Activated T-helper 1 cell treated with anti-CD3 and anti-CD28 coated beads, Interleukin-12 subunit alpha, Interleukin-12 subunit beta, Interleukin-2, Interleukin-4 antibody, amounts not matched to agents 30 ng/mL and 10 ng/mL and 1 ng/mL, durations not matched to agents 14 hours and 24 hours and 36 hours (primary cell): ENCODE measurements at places on chromosomes 7 and 10.
A peak's percentile ranks its signal among the peaks of the same experiment; 100 is the strongest.

DNA sequence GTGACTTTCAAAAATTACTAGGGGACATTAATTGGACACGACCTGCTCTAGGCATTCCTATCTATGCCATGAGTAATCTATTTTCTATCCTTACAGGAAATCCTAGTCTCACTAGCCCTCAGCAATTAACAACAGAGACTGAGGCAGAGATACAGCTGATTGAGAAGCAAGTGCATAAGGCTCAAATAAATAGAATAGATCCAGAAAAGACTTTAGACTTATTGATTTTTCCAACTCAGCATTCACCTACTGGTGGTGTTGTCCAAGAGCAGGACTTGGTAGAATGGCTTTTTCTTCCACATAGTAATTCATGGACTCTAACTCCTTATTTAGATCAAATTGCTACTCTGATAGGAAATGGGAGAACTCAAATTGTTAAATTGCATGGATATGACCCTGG lies 148.0 kb downstream of the ZNF33B start:
- no peak for DNase-seq
- no peak overlapping the region for H3K4me3 ChIP-seq
- H3K36me3 ChIP-seq = no peaks in the 10 kb centered on the region
- H3K4me1 ChIP-seq = no peaks in the 10 kb centered on the region
- H3K27me3 ChIP-seq = no peaks in the 10 kb centered on the region

GRCh38 chr10:53130337-53130736 lies 357.8 kb upstream of the MBL2 start:
- H3K4me1 ChIP-seq = no peaks in the 10 kb centered on the region
- no peak overlapping the region for H3K4me3 ChIP-seq
- DNase-seq = no peak
- H3K27me3 ChIP-seq = no peaks in the 10 kb centered on the region

GRCh38 chr7:81725812-81726127 lies 44.1 kb downstream of the HGF start:
- no peak overlapping the region for H3K4me3 ChIP-seq
- DNase-seq = no peak
- no peaks in the 10 kb centered on the region for H3K36me3 ChIP-seq
- no peak overlapping the region for H3K27ac ChIP-seq
- no peaks in the 10 kb centered on the region for H3K27me3 ChIP-seq

DNA sequence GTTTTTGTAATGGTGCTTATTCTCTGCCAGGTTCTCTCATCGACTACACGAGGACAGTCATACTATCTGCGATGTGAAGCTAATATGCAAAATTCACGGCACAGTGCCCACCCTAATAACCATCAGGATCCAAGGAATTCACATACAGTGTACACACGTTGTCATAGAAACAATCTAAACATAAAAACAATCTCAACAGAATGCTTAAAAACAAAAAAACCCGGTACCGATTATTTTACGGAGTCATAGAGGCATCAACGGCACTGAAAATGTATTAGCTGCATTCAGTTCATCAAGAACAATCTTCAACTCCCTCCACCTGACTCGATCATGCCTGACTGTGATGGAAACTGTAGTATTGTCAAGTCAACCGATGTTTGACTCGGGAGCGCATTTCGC lies 628 bp downstream of the MRPS33 start:
- H3K27me3 ChIP-seq = peaks cover 11% of the 10 kb centered on the region
- H3K27ac ChIP-seq = peak overlapping the region; percentile 98
- DNase-seq = no peak
- H3K4me1 ChIP-seq = peaks cover 40% of the 10 kb centered on the region
- peaks cover 16% of the 10 kb centered on the region for H3K36me3 ChIP-seq

- peaks cover 10% of the 10 kb centered on the region for H3K4me1 ChIP-seq
- no peak overlapping the region for H3K4me3 ChIP-seq
- H3K36me3 ChIP-seq = peaks cover 3% of the 10 kb centered on the region
- no peak for DNase-seq
- H3K27me3 ChIP-seq = peaks cover 2% of the 10 kb centered on the region
Observed at GRCh38 chr7:25494896-25495295, 266.6 kb upstream of the NPVF start.

DNA sequence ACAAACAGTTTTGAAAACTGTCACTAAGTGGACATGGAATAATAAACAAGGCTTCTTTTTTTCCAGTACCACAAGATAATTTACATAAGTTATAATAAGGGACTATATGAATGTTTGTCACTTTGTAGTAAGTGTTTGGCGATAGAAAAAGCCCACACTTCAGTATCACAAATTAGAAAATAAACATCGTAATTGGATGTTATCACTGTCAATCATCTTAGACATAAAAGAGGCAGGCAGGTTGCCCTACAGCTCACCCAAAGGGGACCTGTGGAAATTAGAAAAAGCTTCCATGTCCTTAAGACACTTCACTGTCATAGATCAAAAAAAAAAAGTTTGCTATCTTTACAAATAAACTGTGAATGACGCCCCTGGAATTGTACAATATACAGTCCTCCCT lies 3.6 kb upstream of the NOC3L start:
- H3K27ac ChIP-seq = no peak overlapping the region
- no peak for DNase-seq
- H3K4me1 ChIP-seq = peaks cover 14% of the 10 kb centered on the region
- H3K36me3 ChIP-seq = peaks cover under 1% of the 10 kb centered on the region

GRCh38 chr7:84291756-84292155 lies 97.2 kb upstream of the SEMA3A start:
- H3K4me3 ChIP-seq = no peak overlapping the region
- no peak overlapping the region for H3K27ac ChIP-seq
- no peak for DNase-seq
- H3K4me1 ChIP-seq = no peaks in the 10 kb centered on the region
- H3K36me3 ChIP-seq = no peaks in the 10 kb centered on the region
- no peaks in the 10 kb centered on the region for H3K27me3 ChIP-seq

GRCh38 chr7:123533553-123533917 lies 860 bp downstream of the IQUB start:
- peaks cover 26% of the 10 kb centered on the region for H3K4me1 ChIP-seq
- H3K27me3 ChIP-seq = peaks cover 30% of the 10 kb centered on the region
- no peaks in the 10 kb centered on the region for H3K36me3 ChIP-seq

DNA sequence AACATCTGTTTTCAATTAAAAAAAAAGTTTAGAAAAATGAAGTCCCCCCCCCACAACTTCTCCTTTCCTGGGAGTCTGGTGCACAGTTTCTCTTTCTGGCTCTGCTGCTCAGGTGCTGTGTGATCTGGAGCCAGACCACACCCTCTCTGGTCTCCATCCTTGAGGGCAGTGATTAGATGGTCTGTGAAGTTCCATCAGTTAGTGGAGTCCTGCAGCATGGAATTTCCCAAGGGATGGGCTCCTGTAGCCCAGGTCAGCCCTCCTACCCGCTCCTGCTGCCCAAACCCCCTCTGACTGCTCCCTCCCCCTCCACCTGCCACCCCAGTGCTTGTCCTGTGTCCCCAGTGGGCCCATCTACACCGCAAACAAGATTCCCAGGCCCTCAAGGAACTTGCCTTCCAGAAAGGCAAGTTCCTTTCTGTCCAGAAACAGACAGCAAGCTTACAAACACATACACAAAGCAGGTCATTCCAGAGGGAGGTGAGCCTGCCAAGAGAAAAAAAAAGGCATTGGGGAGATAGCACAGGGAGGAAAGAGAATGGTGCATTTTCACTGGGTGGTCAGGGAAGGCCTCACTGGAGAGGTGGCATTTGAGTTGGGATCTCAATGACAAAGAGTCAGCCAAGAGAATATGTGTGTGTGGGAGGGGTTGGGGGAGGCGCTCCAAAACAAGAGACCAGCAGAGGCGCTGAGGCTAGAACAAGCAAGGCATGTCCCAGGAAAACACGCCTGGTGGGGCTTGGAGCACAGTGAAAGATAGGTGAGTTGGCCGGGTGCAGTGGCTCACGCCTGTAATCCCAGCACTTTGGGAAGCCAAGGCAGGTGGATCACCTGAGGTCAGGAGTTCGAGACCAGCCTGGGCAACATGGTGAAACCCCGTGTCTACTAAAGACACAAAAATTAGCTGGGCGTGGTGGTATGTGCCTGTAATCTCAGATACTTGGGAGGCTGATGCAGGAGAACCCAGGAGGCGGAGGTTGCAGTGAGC lies 49.5 kb upstream of the SLC29A3 start:
- H3K27me3 ChIP-seq = peaks cover 5% of the 10 kb centered on the region

DNA sequence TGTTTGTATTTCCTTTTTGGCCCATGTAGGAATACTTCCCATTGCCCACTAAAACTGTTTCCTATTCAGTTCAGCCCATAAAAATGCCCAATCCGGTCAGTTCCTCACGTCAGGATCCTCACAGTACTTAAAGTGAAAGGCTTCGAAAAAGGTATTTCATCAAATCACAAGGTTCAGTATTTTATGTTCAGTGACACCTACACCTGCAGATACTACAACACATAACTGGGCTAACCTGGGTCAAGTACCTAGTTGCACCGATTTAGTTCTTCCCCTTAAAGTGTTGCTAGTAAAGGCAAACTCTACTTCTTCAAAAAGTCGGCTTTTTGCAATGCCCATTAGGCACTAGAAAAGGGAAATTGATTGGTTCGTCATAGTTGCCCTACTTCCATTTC lies 1.1 kb downstream of the SNX13 start:
- peaks cover 47% of the 10 kb centered on the region for H3K4me1 ChIP-seq
- H3K27ac ChIP-seq = peak overlapping the region; percentile 93
- peak overlapping the region; percentile 92 for H3K4me3 ChIP-seq
- peaks cover 7% of the 10 kb centered on the region for H3K27me3 ChIP-seq
- DNase-seq = no peak

- H3K4me3 ChIP-seq = no peak overlapping the region
- H3K27ac ChIP-seq = no peak overlapping the region
- no peaks in the 10 kb centered on the region for H3K27me3 ChIP-seq
- H3K4me1 ChIP-seq = no peaks in the 10 kb centered on the region
- DNase-seq = no peak
Observed at GRCh38 chr10:16458166-16458955, 21.6 kb downstream of the PTER start.

DNA sequence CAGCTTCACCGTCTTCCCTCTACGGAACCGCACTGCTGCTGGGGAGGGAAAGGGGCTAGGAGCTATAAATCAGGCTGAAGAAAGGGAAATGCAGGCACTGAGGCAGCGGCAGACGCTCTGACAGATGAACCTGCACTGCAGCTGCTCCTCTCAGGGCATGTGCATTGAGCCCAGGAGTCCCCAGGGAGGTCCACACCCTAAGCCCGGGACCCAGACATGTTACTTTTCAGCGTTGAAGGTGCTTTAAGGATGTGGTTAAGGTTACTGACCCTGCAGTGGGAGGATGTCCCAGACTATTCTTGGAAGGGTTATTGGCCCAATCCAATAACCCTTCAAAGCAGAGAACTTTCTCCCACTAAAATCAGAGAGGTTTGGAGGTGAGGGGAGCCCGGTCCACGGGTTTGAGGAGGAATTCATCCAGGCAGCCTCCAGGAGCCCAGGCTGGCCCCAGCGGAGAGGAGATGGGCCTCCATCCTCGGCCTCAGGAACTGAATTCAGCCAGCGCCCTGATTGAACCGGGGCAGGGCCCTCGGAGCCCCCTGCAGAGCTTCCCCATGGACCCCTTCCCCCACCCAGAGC lies 75.4 kb downstream of the ADARB2 start:
- H3K27ac ChIP-seq = no peak overlapping the region
- no peak for DNase-seq
- no peaks in the 10 kb centered on the region for H3K4me1 ChIP-seq

GRCh38 chr10:6056411-6057135 lies 5.6 kb downstream of the IL2RA start:
- no peaks in the 10 kb centered on the region for H3K27me3 ChIP-seq
- peak overlapping the region; percentile 100 for H3K4me3 ChIP-seq
- H3K36me3 ChIP-seq = peaks cover 85% of the 10 kb centered on the region

GRCh38 chr7:6532516-6532915 lies 18.7 kb downstream of the GRID2IP start:
- no peak overlapping the region for H3K27ac ChIP-seq
- H3K27me3 ChIP-seq = peaks cover 47% of the 10 kb centered on the region
- no peak for DNase-seq

- H3K27ac ChIP-seq = no peak overlapping the region
- no peaks in the 10 kb centered on the region for H3K36me3 ChIP-seq
- H3K27me3 ChIP-seq = peaks cover 34% of the 10 kb centered on the region
- H3K4me3 ChIP-seq = no peak overlapping the region
- DNase-seq = peak; percentile 59
Observed at GRCh38 chr10:132023092-132023811, 41.5 kb upstream of the BNIP3 start.

- H3K27me3 ChIP-seq = peaks cover 17% of the 10 kb centered on the region
- no peak overlapping the region for H3K4me3 ChIP-seq
- H3K4me1 ChIP-seq = no peaks in the 10 kb centered on the region
- no peak for DNase-seq
- no peak overlapping the region for H3K27ac ChIP-seq
- no peaks in the 10 kb centered on the region for H3K36me3 ChIP-seq
Observed at GRCh38 chr10:80288849-80289248, 609 bp downstream of the MAT1A start.

DNA sequence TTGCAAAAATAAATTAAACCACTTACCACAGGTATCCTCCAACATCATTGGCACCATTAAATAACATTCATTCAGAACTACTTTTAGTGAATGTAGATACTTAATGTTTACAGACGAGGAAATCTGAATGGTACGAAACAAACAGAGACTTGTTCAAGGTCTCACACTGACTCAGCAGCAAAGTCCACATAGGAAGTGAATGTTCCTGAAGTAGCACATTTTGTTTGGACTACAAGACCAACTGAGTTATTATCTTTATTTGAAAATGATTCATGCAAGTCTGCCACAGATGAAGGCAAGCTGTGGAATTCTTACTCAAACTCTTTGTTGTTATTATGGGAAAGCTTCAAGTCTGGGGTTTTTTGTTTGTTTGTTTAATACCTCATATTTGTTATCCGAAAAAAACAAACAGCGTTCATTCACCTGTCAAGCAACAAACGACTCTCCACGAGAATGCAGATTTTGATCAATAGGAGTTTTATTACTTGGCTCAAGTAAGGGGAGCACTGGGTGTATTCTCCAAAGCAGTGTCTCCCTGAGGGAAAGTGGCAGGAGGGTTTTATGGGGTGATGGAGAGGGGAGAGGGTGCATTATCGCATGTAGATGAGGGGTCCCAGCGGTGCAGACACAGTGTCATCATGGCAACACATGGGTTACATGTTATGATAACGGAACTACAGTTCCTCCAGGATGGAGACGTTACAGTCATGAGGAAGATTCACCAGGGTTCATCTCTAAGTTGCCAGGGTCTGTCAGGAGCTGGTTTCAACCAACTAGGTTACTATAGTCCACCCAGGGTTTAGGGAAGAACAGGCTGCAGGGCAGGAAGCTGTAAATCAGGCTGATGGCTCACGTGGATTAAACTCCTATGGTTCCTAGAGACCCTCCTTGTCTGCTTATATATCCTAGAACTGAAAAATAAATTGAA lies 147.7 kb upstream of the AKR1E2 start:
- no peak overlapping the region for H3K27ac ChIP-seq
- DNase-seq = no peak
- H3K4me1 ChIP-seq = no peaks in the 10 kb centered on the region
- peaks cover 26% of the 10 kb centered on the region for H3K27me3 ChIP-seq
- no peak overlapping the region for H3K4me3 ChIP-seq

DNA sequence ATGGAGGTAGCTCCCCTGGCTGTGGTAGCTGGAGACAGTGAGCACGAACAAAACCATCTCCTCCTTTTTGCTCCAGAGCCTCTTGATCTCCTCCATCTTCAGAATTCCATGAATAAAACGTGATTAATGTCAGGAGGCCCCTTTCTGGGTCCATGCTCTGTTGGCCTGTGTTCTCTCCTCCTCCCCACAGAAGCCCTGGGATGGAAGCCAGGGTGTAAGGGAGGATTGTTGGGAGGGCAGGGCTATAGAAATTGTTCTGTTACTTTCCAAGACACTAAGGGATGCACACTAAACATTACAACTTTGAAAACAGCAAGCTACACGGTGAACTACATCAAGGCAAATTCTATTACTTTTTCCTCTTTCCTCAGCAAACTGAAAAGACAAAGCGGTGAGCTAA lies 96.3 kb downstream of the RNF216 start:
- no peak overlapping the region for H3K4me3 ChIP-seq
- H3K27ac ChIP-seq = no peak overlapping the region
- peaks cover 13% of the 10 kb centered on the region for H3K27me3 ChIP-seq
- peaks cover 27% of the 10 kb centered on the region for H3K36me3 ChIP-seq
